ENCODE measurements at places on chromosomes 11 and 22.

DNA sequence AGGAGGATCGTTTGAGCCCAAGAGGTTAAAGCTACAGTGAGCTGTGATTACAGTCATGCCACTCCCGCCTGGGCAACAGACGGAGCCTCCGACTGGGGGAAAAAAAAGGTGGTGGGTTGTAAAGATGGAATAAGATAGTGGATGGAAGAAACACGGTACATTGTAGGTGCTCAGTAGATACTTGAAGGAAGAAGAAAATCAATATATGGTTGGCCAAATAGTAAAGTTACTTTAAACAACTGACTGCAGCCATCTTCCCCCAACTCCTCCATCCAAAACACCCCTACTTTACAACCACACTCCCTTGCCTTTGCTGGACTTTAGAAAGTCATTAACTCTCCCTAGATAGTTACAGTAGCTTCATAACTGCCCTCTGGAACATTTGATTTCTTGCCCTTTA lies 2.5 kb upstream of the NUP98 start:
- DNase-seq = peak; percentile 33

DNA sequence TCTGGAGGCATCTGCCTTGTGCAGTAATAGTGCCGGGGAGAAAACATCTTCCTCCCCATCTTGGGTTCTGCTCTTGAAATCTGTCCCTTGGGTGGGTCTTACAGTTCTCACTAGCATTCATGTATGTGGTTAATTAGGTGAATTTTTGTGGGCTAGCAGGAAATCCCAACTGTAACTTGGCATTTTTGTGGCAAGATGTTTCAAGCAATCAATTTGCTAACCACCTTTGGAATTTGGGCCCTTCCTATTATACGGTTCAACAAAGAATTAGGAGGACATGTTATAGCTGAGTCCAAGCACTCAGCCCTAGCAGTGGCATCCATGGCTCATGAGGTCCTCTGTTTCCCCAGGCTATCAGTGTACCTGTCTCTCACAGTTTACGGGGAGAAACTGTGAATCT lies 89.1 kb upstream of the MTNR1B start:
- DNase-seq = no peak

DNA sequence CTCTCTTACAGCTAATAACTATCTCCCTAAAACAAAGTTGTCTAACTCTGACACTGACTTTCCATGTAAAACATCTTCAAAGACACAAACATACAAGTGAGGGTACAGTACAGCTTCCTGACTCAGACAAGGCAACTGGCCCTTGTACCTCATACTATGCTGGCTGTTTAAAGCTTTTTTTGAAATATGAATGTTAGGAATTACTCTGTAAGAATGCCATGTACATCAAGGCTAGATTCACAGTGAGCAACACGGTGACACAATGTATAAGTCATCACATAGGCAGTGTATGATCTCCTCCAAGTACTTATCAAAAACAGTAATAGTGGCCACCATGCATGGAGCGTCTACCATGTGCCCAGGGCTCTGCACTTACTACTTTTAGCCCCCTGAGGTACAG lies 28.6 kb downstream of the ALG8 start:
- DNase-seq = no peak

GRCh38 chr11:4610258-4610935 lies 2.4 kb upstream of the TRIM68 start:
- DNase-seq = no peak

- DNase-seq = no peak
Measured at GRCh38 chr11:102108734-102109440, 1.4 kb upstream of the YAP1 start.

GRCh38 chr11:82731691-82732277 lies 1.9 kb downstream of the FAM181B start:
- DNase-seq = peak; percentile 61

DNA sequence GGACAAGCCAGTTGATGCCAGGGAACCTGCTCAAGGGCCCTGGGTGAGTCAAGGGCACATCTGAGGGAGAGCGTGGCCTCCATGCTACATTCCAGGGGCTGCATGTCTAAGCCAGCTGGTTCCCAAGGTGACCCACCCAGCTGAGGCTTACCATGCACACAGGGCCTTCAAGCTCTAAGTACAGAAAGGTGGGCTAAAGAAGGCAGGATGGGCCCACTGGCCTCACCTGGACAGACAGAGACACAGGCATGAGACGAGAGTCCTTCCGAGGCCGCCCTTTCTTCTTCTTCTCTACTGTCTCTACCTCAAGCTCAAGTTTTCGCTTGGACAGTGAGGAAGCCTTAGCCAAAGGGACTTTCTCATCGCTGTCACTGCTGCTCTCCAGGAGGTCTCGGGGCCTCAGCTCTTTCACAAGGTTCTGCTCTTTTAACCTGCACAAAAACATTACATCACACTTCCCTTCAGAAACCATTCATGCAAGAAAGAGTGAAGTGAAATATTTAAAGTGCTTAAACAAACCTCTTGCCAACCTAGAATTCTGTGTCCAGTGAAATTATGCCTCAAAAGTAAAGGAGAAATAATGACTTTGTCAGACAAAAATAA lies 69.9 kb downstream of the HIRA start:
- DNase-seq = no peak

- DNase-seq = no peak
Measured at GRCh38 chr11:13233173-13233745, 44.3 kb upstream of the BMAL1 start.

DNA sequence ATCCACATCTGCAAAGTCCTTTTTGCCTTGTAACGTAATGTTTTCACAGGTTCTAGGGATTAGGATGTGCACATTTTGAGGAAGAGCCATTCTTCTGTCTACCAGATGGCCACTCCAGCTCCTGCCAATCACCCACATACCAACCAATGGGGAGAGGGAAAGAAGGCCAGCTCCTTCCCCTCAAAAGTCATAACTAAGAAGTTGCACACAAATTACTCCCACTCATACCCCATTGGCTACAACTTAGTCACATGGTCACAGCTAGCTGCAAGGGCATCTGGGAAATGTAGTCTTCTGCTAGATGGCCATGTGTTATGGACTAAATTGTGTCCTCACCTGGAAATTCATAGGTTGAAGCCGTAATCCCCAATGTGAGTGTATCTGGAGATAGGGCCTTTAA lies 15.4 kb upstream of the MYOD1 start:
- DNase-seq = no peak

DNA sequence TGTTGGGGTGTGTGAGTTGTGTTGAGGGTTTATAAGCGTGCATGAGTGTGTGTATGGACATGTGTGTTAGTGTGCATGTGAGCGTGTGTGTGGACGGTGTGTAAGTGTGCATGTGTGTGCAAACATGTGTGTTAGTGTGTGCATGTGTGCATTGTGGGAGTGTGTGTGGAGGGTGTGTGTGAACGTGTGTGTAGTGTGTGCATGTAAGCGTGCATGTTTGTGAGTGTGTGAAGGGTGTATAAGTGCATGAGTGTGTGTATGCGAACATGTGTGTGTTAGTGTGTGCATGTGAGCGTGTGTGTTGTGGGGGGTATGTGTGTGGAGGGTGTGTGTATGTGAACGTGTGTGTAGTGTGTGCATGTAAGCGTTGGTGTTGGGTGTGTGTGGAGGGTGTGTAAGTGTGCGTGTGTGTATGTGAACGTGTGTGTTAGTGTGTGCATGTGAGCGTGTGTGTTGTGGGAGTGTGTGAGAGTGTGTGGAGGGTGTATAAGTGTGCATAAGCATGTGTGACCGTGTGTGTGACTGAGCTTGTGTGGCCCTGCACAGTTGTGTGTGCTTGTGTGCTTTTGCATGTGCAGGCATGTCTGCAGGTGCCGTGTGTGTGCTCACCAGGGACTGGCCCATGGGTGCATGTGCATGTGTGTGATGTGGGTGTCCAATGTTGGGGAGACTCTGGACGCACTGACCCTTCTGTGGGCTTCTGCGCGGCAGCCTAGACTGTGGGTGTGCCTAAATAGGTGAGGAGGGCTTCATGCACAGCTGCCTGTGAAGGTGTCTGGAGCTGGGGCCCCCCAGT lies 866.2 kb downstream of the TBC1D22A start:
- DNase-seq = no peak

DNA sequence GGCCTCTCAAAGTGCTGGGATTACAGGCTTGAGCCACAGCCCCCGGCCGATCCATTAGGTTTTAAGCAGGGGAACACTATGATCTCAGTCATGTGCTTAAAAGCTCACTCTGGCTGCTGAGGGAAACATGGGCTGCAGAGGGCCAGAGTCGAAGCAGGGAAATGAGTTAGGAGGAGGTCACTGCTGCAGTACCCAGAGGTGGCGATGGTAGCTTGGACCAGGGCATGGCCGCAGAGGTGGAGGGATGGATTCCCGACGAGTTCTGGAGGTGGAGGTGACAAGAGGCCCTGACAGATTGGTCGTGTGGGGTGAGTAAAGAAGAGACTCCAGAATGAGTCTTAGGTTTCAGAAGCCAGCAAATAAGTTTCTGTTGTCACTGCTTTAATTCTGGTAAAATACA lies 54.4 kb upstream of the INCENP start:
- DNase-seq = no peak

DNA sequence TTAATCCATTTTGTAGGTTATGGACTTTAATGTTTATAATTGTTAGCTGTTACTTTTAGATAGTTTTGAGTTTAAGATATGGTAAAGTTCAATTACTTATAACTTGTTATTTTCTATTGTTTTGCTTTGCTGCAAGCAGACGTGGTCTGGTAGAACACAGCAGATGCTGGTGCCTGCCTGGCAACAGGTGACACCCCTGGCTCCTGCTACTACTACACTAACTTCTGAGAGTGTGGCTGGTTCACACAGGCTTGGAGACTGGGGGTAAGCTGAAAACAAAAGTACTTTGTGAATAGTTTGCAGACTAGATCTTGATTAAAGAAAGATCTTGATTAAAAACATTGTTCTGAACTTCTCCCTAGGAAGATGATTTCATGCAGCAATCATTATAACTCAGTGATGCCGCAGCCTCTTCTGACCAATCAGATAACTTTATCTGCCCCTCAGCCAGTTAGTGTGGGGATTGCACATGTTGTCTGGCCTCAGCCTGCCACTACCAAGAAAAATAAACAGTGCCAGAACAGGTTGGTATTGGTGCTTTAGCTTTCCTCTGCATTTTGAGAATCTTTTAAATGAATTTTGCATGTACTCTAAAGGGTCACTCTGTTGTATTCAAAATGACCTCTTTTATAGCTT lies 90.4 kb downstream of the HIPK3 start:
- no peak for DNase-seq

DNA sequence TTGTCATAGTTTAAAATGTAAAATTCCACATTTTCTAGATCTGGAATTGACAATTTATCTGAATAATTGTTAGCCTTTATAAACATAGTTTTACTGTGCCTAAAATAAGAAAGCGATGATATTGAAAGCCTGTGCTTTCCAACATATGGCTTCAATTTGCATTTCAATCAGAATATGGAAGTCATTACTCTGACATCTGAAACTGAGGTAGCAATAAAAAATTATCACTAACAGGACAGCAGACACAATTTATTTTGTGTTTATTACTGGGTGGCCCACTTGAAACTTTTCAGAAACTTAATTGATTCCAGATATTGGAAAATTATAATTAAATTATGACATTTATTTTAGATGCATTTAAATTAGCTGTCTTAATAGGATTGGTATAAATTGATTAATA lies 78.5 kb downstream of the TMEM135 start:
- no peak for DNase-seq
